ENCODE measurements at places on chromosomes 3 and 15.

GRCh38 chr3:196260784-196261183, 26.7 kb downstream of the PCYT1A start:
- no peak for DNase-seq

DNA sequence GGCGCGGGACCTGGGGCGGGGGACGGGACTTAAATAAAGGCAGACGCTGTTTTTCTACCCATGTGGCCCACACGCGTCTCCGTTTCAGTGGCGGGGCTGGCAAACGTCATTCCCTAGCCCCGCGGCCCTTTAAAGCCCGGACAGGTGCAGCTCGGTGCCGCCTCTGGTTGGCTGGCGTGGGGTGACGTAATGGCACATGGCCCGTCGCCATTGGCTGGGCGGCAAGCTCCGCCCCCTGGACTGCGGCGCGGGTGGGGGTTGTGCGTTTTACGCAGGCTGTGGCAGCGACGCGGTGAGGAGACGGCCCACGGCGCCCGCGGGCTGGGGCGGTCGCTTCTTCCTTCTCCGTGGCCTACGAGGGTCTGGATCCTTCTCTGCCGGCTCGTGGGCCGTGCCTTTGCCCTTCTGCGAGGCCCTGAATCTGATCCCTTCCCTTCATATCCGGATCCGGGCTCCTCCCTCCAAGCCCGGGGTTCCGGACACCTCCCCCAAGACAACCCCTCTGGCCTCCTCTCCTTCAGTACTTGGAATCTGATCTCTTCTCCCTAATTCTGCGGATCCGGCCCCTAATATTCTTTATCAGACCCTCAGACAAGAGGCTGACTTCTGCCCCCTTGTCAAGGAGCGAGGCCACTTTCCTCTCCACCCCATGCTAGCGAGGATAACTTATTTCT, at the start of gene CRELD1:
Gene CRELD1, plus strand, starts transcription at position 274 of the 674 bp plus-strand sequence. CDS start 605 bp downstream, outside the sequence.
- peak; percentile 94 for DNase-seq

DNA sequence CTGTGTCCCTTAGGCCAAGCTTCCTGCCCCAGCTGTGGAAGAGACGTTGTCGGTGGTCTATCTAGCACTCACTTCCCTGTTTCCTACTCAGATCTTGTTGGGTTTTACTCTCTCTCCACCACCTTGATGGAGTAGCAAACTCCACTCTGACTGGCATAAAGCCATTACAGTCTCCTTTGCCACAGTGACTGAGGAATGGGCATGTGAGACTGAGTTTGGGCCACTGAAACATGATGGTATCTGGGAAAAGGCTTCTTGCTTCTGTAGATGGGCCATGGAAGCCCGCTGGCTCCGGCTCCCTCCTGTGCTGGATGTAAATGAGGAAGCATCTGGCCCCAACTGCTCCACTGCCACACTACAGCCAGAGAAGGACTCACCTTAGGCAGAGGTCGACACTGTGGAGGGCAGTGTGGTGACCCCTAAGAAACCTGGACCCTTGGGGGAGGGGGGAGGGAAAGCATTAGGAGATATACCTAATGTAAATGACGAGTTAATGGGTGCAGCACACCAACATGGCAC, 9.4 kb upstream of the CAMK1 start:
- DNase-seq = no peak

GRCh38 chr15:86762874-86763273, 683.2 kb downstream of the AGBL1 start:
- DNase-seq = no peak

DNA sequence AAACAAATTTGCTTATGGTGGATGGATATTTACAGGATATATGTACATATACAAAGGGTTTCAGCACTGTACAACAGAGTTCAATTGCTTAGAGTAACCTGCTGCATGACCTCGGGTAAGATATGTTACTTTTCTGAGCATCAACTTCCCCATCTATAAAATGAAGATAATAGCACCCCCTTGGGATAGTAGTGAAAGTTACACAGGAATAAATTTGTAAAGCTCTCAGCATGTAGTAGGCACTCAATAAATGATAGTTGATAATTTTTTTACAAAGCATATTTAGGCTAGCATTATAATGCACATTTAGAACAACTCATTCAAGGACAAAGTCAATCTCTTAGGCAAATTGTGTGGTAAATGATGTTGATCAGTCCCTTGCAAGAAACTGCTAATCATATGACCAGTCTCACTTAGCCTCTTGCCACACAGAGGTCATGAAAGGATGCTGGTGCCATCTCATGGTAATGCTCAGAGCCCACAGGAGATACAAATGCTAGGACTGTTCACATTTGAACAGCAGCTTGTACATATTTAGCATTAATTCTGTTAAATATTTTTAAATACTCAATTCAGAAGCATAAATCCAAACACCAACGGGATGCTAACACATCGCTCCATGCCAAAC, 123.9 kb downstream of the MAGI1 start:
- no peak for DNase-seq

GRCh38 chr3:37447732-37448131, 273.4 kb upstream of the LRRFIP2 start:
- DNase-seq = no peak

GRCh38 chr15:98813951-98814350, 165.6 kb downstream of the IGF1R start:
- no peak for DNase-seq

GRCh38 chr3:33023176-33024136, 72.0 kb downstream of the CCR4 start:
- no peak for DNase-seq

Measured in stimulated activated CD4-positive, alpha-beta T cell treated with anti-CD3 and anti-CD28 coated beads, Interleukin-1b, Interleukin-23, amount 100 ng/mL, for 1 hour (primary cell).